ENCODE measurements at places on chromosomes 2 and 18.

DNA sequence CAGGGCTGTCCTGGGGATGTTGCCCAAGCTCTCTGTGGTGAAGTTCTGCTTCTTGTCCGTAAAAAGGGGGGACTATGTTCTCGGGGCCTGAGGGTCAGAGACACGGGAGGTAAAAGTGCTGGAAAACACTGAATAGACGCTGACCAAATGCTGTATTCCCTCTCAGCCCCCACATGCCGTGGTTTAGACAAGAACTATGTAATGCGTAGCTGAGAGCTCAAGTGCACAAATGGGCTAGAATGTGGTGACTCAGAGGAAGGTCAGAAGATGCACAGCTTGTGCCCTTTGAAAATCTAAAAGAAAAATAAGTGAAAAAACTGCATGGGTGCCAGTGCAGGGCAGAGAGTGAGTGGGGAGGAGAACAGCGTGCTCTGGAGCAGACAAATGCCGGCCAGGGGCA lies 80.3 kb upstream of the MAP4K4 start:
- no peak for DNase-seq

DNA sequence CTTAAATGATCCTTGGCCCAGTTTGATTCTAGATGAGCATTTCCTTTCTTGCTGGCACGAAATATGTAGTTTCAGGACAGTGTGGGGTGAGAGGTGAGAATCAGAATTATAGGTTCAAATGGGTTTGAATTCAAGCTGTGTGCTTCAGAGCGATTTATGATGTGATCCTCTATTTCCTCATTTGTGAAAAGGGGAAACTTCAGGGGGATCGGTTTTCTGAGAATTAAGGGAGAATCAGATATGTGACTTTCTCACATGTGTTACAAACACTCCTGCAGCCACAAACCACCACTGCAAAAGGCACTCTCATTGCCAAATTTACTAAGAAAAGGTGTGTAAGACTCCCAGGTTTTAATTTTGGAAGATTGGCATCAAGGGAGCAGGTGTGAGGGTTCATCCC lies 24.4 kb downstream of the HK2 start:
- no peak for DNase-seq

GRCh38 chr2:25262288-25262687 lies 79.4 kb downstream of the DNMT3A start:
- DNase-seq, result no peak

DNA sequence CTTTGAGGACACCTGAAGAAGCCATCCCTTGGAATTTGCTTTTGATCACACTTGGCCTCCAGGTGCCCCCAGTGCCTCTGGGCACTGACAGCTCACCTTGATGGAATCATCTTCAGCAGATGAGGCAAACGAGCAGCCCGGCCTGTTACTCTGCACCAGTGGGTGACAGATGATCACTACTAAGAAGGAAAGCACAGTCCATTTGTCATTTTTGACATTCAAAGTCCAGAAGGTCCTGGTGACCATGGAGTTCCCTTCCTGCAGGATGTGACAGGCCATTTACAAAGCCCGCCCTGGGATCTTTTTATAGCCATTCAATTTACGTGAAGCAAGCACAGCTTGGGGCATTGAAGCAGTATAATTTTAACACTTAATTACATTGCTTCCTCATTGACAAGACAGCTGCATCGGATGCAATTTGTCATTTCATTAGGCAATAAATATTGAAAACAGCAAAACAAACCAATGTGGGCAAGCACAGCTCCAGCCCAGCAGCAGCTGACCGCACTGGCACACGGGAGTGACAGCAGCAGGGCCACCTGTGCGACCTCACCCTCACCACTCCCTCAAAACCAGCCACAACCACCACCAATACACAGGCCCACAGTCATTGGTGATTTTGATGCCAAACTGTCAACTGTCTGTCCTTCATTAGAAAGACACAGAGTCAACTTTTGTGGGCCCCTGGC lies 76.0 kb upstream of the SLC66A3 start:
- DNase-seq, result no peak

DNA sequence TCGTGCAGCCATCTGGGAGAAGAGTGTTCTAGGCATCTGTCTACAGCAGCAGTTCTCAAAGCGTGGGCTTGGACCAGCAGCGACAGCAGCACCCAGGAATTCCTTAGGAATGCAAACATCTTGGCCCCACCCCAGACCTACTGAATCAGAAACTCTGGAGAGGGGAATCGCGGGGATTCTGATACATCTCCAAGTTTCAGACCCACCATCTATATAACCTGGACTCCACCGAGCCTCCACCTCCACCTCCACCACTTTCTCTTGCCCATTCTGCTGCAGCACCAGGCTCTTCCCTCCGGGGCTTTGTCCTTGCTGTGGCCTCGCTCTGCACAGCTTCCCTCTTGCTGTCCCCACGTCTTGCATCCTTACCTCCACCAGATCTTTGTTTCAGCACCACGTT lies 256.4 kb downstream of the BCL2 start:
- no peak for DNase-seq

DNA sequence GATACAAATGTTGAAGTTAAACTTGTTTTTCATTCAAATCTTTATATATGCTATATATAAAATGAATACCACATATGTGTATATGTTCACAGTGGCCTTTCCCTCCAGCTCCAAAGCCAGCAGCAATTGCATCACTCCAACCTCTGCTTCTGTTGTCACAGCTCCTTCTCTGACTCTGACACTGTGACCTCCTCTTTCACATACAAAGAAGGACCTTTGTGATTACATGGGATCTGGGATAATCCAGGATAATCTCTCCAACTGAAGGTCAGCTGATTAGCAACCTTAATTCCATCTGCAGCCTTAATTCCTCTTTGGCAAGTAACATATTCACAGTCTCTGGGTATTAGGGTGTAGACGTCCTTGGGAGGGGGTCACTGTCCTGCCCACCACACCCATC lies 8.4 kb downstream of the FLACC1 start:
- no peak for DNase-seq

DNA sequence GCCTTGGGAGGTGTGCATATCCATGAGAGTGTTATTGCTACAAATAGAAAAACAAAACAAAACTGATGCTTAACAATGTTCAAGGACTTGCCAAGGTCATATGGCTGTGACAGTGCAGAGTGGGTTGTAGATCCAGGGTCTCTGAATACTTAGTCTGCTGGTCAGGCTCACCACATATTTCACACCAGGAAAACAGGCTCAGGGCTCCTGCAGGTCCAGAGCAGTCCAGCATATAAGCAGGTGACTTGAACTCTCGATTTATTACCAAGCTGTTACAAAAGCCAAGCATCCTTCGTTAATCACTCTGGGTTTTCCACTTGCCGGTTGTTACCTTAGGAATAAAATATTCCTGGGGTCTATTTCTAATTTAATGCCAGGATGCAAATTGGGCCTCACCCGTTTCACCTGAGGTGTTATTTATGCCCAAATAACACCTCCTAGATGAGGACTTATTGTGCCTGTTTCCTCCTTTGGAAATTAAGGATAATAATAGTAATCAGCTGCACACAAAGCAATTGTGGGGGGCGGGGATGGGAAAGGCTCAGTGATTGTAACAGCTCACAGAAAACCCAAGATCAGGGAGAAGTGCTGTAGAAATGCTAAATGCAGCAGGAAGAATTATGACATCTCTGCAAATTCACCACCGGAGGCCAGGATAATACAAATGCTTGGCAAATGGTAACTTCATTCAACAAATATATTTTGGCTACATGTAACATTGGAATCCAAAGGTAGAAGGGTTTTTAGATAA lies 72.9 kb downstream of the TMEM182 start:
- DNase-seq, result no peak

- DNase-seq, result no peak
These were observed 160.1 kb upstream of the BOD1L2 start for GRCh38 chr18:56986829-56987228.

DNA sequence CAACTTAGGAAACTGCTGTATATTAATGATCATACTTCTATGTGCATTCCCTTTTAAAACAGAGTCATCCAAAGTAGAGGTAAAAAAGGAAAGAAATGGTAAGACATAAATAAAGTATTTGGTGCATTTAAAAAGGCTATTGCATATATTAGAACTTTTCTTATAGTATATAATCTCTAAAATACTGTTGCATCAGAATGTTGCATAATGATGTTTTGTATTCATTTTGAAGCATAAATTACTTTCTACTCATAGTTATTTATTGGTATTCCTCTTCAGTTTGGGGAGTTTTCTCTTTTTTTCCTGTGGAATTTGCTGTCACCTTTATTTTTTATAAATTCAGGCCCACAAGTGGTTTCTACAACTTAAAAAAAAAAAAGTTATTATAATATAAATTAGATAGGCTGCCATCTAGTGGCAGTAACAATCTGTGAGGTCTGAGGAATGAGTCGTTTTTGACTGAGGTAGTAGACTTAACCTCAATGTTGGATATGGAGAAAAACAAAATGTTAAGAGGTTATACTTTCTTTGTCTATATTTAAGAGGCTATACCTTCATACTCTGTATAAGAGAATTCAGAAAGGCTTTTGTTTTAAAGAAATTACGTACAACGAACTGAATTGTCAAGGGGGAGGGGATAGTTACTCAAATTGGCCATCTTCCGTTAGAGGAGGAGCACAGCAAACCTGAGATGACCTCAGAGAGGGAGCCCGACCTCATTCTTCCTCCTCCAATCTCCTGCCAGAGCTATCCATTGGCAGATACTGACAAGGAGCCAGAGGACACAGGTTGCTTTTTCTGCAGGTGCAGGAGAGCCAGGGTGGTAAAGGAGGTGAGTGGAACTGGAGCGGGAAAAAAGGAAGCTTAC lies 23.8 kb downstream of the ANKAR start:
- no peak for DNase-seq

- peak; percentile 6 for DNase-seq
These were observed 359.9 kb upstream of the HNRNPA3 start for GRCh38 chr2:176852667-176853066.

DNA sequence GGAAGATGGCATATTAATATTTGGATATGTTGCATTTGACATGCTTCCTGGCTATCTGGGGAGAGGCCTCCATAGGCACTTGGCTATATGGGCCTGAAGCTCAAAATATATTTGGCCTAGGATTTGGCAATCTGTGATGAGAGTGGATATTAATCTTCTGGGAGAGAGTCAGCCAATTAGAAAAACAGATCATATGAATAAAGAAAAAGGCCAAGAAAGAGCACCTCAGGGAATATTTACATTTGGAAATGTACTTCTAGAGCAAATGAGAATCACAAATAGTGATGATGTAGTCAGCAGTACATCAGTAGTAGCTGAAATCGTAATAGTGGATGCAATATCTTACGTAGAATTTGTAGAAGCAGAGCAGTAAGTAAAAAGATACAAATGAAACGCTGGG lies 277.0 kb downstream of the CTNNA2 start:
- no peak for DNase-seq

DNA sequence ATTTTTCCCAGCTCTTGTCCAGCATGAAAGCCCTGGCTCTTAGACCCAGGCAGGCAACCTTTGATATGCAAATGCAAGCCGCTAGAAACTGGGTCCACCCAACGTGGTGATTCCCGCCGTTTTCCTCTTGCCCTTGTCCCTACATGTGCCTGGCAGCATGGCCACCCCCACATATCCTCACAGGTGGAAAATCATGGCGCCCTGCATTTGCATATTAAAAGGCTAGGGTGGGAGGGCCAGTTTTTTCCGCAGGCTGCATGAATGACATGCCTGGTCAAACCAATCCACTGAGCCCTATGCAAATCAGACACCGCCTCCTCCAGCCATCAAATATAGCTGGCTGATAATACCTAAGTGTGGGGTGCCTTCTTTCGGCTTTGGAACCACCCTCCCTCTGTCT lies 1091.8 kb upstream of the NXPH2 start:
- DNase-seq, result no peak

- DNase-seq, result no peak
These were observed 6.2 kb downstream of the FABP1 start for GRCh38 chr2:88121678-88122077.

GRCh38 chr2:25938345-25938744 lies 44.0 kb downstream of the KIF3C start:
- DNase-seq, result no peak

Measured in hematopoietic multipotent progenitor cell (in vitro differentiated cells).